ENCODE measurements at places on chromosomes 6 and 20. TPM values are rescaled to one million over a fixed set of nuclear protein-coding genes. Genes with fewer than 3 reads are reported as not detected.

DNA sequence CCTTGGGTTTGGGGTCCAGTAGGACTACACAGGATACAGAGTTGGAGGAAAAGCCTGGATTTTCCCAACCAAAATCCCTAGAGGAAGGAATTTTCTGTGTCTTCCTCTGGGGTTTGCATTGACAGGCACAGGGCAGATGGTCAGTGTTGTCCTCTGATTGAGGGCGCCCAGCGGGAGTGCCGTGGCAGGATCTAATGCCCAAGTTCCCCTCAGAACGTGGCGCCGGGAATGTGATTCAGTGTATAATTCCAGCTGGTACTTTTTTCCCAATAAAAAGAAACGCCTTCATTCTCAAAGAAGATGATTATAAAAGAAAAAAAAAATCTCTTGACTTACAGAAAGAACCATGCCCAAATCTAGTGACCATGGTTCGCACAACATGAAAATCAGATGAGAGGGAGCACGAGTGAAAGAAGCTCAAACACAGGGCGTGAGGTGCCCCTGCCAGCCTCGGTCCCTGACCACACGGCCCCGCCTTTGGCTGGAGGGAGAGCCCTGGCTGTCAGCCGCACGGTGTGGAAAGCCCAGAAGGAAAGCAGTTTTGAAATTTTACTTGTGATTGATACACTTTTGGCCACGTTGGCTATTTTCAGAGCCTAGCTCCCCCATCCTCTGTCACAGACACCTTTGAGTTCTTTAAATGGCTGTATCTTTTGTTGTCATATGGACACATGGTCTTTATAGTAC lies 31.6 kb downstream of the VEGFA start:
- no peak for DNase-seq

DNA sequence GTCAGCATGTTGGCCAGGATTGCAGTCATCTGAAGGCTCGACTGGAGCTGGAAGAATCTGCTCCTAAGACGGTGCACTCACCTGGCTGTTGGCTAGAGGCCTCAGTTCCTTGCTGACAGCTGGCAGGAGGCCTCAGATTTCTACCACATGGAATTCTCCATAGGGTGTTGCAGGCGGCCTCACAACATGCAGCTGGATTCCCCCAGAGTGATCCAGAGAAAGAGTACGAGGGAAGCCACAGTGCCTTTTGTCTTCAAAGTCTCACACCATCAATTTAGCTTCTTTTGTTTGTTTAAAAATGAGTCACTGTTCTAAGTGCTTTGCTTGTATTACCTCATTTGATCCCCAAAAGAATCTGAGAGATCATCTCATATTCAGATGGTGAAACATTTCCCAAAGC lies 65.5 kb upstream of the FYN start:
- DNase-seq = no peak

DNA sequence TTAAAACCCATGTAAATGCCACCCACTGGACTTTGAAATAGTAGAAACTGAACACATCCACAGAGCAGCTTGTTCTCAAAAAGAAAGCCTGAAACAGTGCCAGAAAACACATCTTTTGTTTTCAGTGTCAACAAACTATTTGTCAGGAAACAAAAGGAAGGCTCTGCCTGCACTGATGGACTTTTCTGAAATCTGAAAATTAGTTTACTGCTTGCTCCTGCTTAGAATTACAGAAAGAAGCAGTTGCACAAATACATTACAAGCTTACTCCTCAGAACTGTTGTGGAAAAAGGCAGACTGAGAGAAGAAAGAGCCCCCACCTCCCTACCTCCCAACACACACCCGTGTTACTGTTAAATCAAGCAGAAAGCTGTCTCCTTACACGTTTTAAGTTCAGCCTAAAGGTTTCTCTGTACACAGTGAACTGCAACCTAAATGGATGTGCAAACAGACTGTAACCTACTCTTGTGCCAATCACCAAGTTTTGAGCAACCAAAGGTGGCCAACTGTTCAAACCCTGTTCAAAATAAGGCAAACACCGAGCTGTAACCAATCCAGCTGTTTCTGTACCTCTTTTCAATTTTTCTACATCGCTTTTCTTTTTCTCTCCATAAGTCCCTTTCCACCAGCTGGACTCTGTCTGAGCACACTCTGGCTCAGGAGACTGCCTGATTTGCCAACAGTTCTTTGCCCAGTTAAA lies 43.7 kb downstream of the FRK start:
- DNase-seq = peak; percentile 21

DNA sequence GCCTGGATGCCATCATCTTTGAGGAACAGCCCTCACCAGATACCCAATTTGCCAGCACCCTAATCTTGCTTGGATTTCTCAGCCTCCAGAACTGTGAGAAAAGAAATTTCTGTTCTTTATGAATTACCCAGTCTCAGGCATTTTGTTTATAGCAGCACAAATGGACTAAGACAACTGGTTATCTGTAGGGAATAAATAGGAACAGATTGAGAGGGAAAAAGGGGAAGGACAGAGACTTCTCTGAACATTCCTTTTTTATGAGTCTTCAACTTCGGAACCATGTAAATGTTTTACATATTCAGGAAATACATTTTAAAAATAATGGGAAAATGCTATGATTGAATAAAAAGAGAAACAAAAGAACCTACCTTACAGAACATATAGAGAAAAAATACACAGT lies 20.9 kb downstream of the KCTD20 start:
- no peak for DNase-seq

- DNase-seq = no peak
These were observed 100.9 kb downstream of the TMEM242 start for GRCh38 chr6:157222201-157222981.

- no peak for DNase-seq
These were observed 20.4 kb upstream of the LBP start for GRCh38 chr20:38325905-38326304.

DNA sequence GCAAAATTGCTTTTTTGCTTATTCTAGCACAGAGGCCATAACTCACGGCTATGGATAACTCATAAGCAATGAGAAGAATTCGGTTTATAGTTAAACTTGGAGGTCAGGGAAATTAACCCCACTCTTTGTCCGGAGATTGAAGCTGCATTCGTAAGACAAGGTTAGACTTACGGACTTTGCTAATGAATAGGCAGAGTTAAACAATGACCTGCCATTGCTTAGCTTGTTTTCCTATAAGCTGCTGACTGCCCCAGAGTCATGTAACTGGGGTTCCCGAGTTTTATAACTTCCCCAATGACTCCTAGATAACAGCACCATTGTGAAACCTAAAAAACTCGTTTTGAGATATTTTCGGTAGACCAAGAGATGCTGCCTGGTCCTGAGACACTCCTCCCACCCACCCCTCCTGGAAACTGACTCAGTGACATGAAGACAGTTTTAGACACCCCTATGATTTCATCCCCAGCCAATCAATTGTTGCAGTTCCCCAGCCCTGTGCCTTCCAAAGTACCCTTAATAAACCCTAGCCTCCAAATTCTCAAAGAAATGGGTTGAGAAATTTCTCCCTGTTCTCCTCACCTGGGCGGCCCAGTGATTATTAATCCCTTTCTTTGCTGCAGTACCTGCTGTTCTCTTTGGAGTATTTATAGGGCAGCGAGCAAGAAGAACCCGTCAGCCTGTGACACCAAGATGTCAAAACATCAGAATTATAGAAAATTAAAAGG lies 33.1 kb upstream of the MCUR1 start:
- no peak for DNase-seq

DNA sequence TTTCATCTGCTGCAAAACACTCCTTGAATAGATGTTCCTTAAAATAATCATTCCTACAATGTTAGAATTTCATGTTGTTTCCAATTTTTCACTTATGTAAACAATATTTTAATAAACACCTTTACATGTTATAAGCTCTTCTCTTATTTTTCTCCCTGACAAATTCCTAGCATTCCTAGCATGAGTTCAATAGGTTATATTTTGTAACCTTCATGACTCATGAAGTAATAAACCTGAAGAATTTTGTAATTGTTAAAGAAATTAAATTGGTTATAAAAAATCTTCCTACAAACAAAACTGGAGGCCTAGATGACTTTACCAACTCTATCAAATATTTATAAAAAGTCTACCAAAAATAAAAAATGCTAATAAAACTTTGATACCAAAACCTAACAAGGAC lies 66.3 kb downstream of the NT5E start:
- DNase-seq = no peak

ZBTB46 gene
- polyA plus RNA-seq = 16.4 TPM

RARS2 gene
- 41.9 TPM for polyA plus RNA-seq

RAET1G gene
- not detected for polyA plus RNA-seq

DNA sequence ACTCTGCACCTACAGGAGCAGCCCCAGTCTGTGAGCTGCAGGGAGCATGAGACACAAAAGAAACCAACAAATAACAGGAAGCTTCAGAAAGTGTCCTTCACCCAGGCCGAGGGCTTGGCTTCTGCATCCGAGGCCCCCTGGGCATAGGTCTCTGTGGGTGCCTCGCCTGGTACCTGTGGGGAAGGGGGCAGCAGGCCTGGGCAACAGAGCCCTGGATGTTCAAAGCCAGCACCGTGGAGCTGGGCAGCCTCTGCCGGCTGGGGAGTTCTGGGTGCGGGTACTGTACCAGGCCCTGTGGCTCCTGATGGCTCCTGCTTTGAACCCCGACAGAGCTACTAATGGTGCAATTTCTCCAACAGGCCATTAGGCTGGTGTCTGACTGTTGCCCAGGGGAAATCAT lies 55.7 kb downstream of the TMEM242 start:
- no peak for DNase-seq

MUCL3 gene
- not detected for polyA plus RNA-seq

TSPO2 gene
- not detected for polyA plus RNA-seq

SLC22A16 gene
- polyA plus RNA-seq = 0.53 TPM

GRCh38 chr6:111057074-111057752 lies 30.1 kb upstream of the SLC16A10 start:
- DNase-seq = peak; percentile 73

- DNase-seq = no peak
These were observed 42.6 kb upstream of the ZNFX1 start for GRCh38 chr20:49320460-49320859.

EFCAB8 gene
- polyA plus RNA-seq = 0.25 TPM

EEF1A2 gene
- 1,308 TPM for polyA plus RNA-seq

- DNase-seq = no peak
These were observed 190.8 kb upstream of the NOX3 start for GRCh38 chr6:155646443-155646842.

DNA sequence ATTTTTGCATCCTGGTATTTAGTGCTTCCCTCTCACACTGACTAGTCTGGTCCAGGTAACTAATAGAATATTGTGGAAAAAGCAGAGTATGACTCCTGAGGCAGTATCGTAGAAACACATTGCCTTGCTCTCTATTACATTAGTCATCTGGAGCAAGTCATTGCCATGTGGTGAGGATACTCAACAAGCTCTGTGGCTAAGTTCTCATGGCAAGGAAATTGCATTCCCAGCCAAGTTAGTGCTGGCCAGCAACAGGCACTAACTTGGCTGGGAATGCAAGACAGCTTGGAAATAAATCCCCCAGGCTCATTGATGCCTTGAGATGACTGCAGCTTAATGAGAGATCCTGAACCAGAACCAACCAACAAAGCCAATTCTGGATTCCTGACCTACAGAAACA lies 39.7 kb upstream of the HTR1B start:
- no peak for DNase-seq

- no peak for DNase-seq
These were observed 129.5 kb upstream of the SULF2 start for GRCh38 chr20:47914792-47915191.

SLC35D3 gene
- 6.1 TPM for polyA plus RNA-seq

DNA sequence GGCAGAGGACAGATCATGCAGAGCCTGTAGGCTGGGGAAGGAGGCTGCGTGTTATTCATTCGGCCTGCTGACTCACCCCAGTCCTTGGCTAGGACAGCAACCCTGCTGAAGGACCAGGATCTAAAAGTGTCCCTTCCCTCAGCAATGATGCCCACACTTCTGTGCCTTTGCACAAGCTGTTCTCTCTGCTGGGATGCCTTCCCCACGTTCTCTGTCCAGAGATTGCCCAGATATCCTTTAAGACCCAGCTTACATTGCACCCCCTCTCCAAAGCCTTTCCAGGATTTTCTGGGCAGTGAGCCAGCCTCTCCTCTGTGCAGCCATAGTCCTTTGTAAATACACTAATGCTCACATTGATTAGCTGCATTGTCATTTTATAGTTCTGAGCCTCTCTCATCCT lies 99.3 kb upstream of the CHD6 start:
- peak; percentile 82 for DNase-seq

GRCh38 chr6:39225543-39225942 lies 3.7 kb downstream of the KCNK5 start:
- no peak for DNase-seq

DNA sequence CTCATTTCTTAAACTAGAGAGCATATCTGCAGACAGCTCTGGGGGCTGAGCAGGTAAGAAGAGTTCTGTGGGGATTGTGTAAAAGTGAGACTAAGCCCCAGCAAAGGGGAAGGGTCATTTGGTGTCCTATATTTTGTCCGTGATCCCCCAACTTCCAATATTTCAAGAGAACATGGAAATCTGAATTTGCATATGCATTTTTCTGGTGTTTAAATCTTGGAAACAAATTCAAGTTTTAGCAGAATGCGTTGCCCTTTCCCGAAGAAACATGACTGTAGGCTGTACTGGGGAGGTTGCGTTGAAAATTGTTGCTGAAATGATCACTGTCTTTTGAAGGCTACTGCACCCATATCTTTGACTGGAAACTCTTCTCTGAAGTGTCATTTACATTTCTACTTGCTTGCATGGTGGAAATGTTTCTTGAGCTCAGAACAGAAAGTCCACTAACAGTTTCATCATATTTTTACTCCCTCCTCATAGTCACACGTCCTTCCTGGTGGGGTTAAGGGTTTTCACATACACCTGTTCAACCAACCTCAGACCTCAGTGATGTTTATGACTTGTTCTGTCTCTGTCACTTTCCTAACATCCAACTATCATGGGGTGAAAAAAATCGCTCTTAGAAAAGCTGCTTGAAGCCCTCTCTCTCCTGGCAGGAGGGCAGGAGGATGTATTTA lies 140.3 kb downstream of the BCAS1 start:
- DNase-seq = no peak

DNA sequence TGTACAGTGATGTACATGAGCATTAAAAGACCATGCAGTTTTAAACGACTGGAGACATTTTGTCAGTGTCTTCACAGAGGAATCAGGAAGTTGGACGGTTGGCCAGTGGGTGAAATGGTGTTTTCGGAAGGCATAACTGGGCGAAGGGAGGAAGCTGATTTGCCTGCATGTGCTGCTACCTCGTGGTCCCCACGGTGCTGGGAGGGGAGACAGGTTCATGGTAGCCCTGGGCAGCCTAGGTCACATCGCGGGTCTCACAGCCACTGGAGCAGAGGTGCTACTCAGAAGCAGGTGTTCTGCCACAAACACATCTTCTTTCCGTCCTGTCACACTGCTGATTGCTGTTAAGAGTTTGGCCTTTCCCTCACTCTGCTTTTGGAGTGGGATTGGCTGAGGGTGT lies 35.2 kb downstream of the HIVEP1 start:
- no peak for DNase-seq

RSPO3 gene
- polyA plus RNA-seq = 0.15 TPM

DNA sequence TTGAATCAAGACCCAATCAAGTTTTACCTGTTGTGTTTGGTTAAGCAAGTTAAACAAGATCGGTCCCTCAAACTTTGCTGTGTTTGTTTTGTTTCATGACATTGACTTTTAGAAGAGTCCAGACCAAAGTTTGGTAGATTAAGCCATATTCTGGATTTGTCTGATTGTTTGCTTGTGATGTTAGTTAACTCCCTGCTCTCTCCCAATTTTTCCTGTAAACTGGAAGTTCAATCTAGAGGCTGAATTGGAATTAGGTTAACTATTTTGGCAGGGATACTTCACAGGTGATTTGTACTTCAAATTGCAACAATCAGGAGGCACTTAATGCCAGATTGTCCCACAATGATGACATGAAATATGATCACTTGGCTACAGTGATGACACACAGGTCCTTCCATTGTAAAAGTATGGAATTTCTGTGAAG lies 13.6 kb upstream of the SH3BGRL2 start:
- no peak for DNase-seq

Data from brain (organoid and tissue), 16 donors.